ENCODE measurements at places on chromosomes 16 and 17. TPM values are rescaled to one million over a fixed set of nuclear protein-coding genes. Genes with fewer than 3 reads are reported as not detected.

DNA sequence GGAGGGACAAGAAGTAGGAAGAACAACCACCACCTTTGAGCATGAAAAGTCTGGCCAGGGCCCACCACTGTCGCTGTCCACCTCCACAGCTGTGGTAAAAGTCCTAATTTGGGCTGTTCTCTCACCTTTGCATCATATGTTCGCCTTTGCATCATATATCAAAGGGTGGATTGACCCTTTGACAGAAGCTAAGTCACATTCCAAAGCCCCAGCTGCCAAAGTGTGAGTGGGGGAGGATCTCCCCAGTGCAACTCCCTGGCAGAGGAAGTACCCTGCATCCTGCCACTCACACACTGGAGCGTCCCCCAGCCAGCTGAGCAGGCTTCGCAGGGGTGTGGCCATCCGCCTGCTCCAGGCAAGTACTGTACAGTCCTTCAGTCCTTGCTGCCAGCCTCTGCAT is 12.7 kb upstream of the SPECC1 start:
- no peak for DNase-seq

The CTF1 gene
- total RNA-seq: 1.8 TPM

DNA sequence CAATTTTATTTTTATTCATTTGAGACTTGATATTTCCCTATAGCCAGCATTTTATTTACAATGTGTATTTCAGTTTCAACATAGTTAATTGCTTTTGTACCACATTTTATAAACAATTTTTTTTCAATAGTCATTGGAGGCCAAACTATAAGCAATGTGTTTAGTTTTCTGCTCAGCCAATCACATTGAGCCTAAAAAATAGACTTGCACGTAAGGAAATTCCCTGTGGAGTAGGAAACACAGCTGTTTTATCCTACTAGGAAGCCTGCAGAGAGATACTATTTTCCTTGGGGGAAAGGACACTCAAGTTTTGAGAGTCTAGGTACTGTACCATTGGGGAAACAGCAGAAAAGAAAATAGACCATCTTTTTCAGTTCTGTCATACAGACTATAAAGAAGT is 410.2 kb upstream of the GOT2 start:
- no peak for DNase-seq

DNA sequence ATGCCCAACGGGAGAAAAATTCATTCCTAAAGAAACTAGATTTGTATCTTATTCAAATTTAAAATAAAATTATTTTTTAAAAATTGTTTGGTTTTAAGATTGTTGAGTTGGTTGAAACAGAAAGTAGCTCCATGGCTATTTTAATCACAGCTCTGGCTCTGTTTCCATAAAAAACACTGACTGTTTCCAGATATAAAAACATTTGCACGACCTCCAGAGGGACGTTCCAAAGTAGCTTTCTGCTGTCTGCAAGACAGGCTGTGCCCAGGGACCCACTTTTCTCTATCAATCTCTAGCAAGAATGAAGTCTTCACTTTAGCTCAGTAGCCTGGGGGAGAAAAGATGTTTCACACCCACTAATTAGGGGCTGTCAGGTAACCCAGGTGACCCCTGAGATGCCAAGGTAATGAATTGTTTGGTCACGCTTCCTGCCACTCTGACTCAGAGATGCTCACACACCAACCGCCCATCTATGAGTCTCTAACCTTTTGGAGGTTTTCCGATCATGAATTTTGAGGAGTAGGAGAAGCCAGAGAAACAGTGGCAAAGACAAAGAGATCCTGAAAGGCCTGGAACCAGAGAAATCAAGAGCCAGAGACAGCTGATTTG is 220.1 kb upstream of the SOX9 start:
- no peak for DNase-seq

DNA sequence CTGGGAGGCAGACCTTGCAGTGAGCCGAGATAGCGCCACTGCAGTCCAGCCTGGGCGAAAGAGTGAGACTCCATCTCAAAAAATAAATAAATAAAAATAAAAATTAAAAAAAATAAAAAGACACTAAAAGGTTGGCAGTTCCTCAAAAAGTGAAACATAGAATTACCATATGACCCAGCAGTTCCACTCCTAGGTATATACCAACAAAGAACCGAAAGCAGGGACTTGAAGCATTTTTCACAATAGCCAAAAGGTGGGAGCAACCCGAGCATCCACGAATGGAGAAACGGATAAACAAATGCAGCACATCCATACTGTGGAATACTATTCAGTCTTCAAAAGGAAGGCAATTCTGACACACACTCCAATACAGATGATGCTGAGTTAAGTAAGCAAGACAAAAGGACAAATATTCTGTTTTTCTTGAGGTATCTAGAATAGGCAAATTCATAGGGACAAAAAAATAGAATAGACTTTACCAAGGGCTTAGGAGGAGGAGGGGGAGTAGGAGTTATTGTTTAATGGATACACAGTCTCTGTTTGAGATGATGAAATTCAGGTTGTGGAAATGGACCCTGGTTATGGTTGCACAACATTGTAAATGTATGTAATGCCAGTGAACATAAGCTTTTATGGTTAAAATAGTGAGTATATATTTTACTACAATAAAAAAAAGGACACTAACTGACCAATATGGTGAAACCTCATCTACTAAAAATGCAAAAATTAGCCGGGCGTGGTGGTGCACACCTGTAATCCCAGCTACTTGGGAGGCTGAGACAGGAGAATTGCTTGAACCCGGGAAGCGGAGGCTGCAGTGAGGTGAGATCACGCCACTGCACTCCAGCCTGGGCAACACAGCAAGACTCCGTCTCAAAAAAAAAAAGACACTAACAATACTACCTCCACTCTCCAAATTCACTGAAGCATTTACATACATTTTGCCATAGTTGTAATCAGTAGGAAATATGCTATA is 27.0 kb upstream of the SLC35B1 start:
- DNase-seq: no peak

DNA sequence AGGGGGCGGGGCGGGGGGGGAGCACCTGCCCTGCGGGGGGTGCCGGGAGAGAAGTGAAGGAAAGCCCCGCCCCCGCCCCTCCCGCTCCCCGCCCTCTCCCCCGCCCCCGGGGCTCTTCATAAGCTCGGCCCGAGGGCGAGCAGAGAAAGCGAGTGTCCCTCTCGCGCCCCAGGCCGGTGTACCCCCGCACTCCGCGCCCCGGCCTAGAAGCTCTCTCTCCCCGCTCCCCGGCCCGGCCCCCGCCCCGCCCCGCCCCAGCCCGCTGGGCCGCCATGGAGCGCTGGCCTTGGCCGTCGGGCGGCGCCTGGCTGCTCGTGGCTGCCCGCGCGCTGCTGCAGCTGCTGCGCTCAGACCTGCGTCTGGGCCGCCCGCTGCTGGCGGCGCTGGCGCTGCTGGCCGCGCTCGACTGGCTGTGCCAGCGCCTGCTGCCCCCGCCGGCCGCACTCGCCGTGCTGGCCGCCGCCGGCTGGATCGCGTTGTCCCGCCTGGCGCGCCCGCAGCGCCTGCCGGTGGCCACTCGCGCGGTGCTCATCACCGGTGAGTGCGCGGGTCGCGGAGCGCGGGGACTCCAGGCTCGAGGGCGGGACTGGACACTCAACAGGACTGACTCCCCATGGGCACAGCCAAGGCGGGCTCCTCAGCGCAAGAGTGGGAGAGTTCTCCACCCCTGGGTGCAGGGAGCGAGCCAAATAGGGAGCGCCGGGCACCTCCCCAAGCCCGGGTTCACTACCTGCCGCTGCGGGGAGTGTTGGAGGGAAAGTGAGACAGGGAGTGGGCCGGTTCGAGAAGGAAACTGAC is at the start of gene HSD11B2:
HSD11B2 (plus strand) TSS at position 145 of the 798 bp plus-strand sequence; CDS start at position 273, 128 bp downstream.
- DNase-seq: peak; percentile 89

GRCh38 chr16:53949715-53950410 is 245.9 kb downstream of the FTO start:
- no peak for DNase-seq

The SMIM5 gene
- not detected for total RNA-seq

GRCh38 chr16:74297145-74297665 is 591 bp downstream of the PSMD7 start:
- DNase-seq: peak; percentile 63

The TLCD3B gene
- 0.22 TPM for total RNA-seq

The SYT17 gene
- total RNA-seq: not detected

DNA sequence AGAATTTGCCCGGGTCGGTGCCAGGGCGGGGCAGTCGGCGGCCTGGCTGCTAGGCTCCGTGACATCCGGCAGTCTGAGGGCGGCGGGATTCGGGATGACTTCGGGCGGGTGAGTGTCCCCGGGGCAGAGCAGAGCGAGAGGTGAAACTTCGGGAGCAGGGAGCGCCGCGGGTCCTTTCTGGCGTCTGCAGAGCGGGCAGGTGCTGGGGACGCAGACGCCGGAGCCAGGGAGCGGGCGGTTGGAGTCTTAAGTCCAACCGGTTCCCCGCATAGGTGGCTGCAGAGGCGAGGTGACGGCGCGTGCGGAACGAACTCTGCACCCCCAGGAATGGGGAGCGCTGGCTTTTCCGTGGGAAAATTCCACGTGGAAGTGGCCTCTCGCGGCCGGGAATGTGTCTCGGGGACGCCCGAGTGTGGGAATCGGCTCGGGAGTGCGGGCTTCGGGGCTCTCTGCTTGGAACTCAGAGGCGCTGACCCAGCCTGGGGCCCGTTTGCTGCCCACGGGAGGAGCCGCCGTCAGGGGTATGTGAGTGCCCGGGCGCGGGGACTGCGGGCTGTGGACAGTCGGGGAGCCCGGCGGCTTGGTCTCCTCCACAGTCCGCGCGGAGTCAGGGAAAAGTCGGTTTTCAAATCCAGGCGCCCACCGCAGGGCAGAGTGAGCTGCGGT is at the start of gene B4GALNT2:
B4GALNT2 (plus strand) TSS at position 71 of the 666 bp plus-strand sequence; CDS start at position 95, 24 bp downstream.
- DNase-seq: no peak

DNA sequence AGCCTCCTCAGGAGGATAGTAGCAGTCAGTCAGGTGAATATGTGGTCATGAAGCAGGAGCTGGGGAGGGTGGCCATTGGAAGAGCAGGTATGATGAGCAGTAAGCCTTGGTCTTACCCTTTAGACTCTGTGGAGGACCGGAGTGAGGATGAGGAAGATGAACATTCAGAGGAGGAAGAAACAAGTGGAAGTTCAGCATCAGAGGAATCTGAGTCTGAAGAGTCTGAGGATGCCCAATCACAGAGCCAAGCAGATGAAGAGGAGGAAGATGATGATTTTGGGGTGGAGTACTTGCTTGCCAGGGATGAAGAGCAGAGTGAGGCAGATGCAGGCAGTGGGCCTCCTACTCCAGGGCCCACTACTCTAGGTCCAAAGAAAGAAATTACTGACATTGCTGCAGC is 12.7 kb downstream of the SRCAP start:
- peak; percentile 13 for DNase-seq

DNA sequence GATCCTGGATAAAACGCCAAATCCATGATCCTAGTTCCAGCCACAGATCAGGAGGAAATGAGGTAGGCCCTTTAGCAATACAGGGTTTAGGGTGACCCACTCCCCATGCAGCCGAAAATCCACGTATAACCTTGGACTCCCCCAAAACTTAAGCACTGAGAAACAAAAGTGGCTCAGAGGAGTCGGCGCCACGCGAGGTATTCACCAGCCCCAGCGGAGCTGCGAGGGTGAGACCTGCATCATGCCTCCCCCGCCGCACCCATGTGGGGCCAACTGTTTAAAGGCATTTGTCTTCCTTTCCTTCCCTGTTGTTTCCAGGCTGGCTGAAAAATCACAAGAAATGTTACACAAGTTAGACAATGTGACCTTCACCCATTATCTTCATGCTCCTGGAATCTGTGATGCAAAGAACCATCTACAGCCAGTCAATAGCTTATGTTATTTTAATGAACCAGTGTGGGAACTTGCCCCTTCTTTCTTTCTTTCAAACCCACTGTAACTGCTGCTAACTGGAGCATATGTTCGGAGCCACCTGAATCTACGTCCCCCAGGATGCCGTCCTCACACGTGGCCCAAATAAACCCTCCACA is 98.2 kb upstream of the METRNL start:
- no peak for DNase-seq

- DNase-seq: peak; percentile 87
Observed at GRCh38 chr17:40803617-40804082, 3.9 kb upstream of the KRT28 start.

DNA sequence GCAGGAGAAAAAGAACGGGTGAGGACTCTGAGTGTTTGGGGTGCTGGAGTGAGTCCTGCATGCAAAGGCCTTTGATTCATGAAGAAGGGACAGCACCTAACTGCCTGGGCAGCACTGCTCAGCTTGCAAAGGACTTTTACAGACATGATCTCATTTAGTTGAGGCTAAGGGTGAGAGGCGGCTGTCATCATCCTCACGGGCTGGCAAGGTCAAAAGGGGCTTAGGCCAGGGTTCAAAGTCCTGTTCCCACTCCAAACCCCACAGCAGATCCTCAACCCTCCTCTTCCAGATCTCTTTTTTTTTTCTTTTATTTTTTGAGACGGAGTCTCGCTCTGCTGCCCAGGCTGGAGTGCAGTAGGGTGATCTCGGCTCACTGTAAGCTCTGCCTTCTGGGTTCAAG is 4.8 kb downstream of the RHBDF2 start:
- no peak for DNase-seq

DNA sequence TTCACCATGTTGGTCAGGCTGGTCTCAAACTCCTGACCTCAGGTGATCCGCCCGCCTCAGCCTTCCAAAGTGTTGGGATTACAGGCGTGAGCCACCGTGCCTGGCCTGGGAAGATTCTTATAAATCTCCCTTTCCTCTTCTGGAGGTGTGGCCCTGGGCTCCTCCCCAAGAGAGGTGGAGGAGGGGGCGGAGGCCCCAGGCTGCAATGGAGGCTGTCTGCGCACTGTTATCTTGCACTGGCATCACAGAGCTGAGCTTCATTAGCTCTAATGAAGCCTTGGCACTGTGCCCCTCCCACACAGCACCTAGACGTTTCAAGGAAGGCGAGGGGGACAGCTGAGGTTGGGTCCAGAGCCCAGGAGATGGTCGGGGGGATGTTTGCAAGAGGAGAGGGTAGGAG is 7.5 kb downstream of the ARHGAP23 start:
- peak; percentile 68 for DNase-seq

- DNase-seq: no peak
Observed at GRCh38 chr17:33653399-33653788, 360.3 kb upstream of the ASIC2 start.

DNA sequence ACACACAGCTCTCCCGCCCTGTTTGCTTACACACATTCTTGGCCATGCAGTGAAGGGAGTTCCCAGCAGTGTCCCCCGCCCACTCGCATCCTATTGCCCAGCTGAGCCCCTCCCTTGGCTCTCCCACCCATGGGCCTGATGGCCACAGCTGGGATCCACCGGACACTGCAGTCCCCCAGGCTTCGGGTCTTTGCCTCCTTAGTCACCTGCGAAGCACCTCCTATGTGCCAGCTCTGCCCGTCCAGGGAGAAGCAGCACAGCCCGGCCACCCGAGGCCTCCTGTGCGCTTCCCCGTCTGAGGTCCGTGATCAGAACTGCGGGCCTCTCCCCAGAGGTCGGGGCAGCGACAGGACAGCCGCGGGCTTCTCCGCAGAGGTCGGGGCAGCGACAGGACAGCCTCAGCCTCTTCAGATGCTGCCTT is 136.9 kb downstream of the BANP start:
- no peak for DNase-seq

All from K562 (cell line).